ENCODE measurements at places on chromosomes 6 and 20.

DNA sequence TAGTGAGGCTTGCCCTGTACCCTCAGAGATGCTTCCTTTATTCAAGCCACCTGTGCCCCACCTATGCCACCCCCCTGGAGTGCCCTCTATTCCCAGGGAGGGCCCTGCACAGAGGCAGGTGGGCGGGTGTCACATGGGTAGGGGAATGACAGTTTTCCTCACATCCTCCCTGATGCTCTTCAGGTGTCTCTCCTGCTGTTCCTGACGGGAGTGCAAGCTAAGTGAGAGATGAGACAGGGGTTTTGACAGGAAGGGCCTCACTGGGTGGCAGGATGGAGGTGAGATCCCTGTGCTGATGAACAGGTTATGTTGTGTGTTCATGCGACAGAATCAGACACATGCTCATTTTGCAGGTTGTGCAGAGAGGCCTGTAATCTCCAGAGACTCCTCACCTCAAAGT, 164.1 kb upstream of the CHD6 start:
- no peak for DNase-seq

DNA sequence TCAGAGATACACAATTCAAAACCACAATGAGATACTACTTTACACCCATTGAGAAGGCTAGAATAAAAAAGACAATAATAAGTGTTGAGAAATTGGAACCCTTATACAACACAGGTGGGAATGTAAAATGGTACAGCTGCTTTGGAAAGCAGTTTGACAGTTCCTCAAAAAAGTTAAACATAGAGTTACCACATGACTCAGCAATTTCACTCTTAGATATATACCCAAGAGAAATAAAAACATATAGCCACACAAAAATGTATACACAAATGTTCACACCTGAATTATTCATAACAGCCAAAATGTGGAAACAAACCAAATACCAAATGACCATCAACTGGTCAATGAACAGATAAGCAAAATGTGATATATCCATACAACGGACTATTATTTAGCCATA, 161.1 kb upstream of the PLN start:
- no peak for DNase-seq

DNA sequence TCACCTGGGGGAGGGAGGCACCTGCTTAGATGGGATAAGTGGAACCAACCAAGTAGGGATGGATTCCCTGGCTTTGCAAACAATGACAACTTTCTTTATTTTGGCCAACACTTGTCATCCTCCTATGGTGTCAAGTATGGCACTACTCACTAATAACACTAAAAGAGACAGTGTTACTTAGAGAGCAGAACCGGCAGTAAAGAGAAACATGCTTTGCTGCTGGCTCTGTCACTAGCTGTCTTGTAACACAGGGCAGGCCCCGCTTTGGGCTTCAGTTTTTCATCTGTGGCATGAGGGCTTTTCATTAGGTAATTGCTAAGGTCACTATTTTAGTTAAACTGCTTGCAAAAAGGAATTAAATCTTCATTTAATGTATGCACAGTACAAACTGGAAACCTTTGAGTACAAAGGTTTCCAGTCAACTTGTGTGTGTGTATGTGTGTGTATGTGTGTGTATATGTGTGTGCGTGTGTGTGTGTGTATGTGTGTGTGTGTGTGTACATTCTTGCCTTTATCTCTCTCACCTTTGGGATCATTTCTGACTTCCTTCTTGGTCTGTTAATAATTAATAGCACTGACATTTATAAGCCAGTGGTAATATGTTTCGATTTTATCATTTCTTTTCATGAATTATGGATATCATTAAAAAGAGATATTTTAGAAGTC, 64.7 kb downstream of the BTBD3 start:
- no peak for DNase-seq

GRCh38 chr6:161274898-161275297, 1.0 kb upstream of the AGPAT4 start:
- DNase-seq, result no peak

DNA sequence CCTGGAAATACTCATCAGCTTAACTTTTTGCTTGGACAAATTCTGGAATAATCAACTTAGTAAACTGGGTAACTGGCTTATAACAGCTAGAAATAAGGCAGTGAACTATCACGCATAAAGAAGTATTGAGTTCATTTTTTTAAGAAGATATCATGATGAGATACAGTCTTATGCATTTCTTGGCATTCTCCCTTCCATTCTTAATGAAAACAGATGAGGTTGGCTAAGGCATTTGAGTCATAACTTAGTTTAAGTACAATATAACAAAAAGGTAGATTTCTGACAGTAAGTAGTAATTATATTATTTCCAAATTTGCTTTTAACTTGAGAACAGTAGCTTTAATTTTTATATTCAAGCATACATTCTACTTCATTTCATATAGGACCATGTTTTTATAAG, 56.1 kb downstream of the SAMD5 start:
- DNase-seq, result no peak

DNA sequence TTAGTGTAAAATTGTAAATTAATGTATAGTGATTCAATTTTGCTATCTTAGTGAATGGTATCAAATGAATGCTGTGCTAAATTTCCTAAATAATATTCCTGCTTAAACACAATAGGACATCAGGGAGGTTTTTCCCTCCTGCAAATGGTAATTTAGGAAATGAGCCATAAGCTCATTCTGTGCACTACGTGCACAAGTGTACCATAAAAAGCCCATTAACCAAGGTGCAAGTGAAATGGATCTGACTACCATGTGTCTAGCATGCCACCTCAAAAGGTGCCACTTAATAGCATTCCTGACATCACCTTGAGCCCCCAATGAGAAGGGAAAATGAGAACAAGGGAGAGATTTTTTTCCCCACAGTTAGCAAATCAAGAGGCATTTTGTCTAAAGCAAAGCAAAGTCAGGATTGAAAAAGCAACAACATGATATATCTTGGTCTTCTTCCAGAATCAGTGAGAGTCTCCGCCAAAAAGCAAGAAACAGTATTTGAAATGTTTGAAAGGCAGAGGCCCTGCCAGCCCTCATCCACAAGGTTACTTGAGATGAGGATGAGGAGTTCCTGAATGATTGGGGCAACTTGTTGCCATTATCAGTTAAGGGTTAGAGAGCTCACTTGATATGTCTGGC, 334.2 kb upstream of the RSPO3 start:
- no peak for DNase-seq

- DNase-seq, result no peak
Measured at GRCh38 chr6:118350881-118351430, 197.1 kb upstream of the PLN start.

GRCh38 chr6:148566664-148567350, 180.0 kb upstream of the UST start:
- no peak for DNase-seq

- DNase-seq, result no peak
Measured at GRCh38 chr6:37612475-37612874, 85.2 kb downstream of the MDGA1 start.

GRCh38 chr20:58622671-58623578, 28.2 kb upstream of the STX16 start:
- no peak for DNase-seq

GRCh38 chr6:133899556-133899955, 10.6 kb downstream of the TCF21 start:
- no peak for DNase-seq

GRCh38 chr20:57966620-57967019, 256.8 kb upstream of the PMEPA1 start:
- DNase-seq, result no peak

DNA sequence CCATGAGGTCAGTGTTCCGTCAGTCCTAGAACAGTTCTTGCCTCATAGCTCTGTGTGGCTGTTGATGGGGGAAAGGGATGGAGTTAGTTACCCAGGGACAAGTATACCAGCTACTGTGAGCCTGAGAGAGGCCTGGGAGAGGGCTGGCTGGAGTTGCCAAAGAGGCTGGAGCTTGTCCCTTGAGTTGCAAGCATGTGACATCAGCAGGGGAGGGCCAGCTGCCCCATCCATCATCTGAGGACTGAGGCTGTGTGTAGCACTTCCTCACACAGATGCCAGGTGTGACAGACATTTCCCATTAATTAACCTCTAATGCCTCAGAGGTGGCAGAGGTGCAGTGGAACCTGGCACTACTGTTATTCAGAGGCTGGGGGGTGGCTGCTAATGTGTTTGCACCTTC, 131.6 kb downstream of the PHACTR3 start:
- no peak for DNase-seq

DNA sequence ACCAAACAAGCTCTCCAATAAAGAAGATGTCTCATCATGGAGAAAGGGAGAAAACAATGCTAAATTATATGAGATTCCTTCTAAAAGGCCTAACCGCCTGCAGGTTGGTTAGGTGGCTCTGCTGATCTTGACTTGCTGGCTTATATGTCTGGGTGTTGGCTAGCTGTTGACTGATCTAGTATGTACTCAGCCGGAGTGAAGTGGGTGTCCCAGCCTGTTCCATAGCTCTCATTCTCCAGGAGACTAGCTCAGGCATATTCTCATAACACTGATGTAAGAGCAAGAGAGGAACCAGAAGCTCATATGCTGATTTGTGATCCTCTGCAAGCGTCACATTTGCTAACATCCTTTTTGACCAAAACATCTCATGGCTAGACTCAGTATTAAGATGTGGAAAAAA, 473.0 kb downstream of the BMP2 start:
- DNase-seq, result no peak

- DNase-seq, result no peak
Measured at GRCh38 chr20:48653706-48654051, 174.1 kb downstream of the PREX1 start.

DNA sequence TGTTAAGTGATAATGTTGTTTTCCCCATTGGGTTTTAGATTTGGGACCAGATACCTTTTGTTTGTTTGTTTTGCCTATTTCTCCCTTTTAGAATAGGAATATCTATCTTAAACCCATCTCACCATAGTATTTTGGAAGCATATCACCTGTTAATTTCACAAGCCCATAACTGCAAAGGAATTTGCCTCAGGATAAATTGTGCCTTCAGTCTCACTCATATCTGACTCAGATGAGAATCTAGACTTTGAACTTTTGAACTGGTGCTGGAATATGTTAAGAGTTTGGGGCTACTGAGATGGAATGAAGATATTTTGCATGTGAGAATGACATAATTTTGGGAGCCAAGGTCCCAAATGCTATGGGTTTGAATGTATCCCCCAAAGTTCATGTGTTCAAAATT, 607.4 kb downstream of the HACE1 start:
- DNase-seq, result no peak

DNA sequence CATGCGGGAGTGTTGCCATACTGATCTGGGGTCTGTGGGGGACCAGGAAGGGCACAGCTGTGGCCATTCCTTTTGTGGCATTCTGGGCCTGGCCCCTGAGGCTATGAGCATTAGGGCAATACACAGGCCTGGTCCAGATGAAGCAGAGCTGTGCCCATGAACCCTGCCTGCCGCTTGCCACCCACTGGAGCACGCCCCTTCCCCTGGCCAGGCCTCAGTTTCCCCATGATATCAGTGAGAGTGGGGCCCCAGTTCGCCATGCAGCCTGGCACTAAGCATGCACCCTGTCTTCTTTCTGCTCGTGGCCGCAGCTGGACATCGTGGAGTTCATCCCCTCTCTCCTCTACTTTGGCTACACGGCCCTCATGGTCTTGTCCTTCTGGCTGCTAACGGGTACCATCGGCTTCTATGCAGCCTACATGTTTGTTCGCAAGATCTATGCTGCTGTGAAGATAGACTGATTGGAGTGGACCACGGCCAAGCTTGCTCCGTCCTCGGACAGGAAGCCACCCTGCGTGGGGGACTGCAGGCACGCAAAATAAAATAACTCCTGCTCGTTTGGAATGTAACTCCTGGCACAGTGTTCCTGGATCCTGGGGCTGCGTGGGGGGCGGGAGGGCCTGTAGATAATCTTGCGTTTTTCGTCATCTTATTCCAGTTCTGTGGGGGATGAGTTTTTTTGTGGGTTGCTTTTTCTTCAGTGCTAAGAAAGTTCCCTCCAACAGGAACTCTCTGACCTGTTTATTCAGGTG, 42.4 kb downstream of the PLAGL2 start:
- no peak for DNase-seq

DNA sequence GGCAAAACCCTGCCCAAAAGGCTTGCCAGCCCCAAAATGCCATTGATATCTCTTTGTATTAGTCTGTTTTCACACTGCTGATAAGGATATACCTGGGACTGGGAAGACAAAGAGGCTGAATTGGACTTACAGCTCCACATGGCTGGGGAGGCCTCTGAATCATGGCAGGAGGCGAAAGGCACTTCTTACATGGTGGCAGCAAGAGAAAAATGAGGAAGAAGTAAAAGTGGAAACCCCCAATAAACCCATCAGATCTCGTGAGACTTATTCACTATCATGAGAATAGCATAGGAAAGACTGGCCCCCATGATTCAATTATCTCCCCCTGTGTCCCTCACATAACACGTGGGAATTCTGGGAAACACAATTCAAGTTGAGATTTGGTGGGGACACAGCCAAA, 28.6 kb downstream of the MBOAT1 start:
- no peak for DNase-seq

DNA sequence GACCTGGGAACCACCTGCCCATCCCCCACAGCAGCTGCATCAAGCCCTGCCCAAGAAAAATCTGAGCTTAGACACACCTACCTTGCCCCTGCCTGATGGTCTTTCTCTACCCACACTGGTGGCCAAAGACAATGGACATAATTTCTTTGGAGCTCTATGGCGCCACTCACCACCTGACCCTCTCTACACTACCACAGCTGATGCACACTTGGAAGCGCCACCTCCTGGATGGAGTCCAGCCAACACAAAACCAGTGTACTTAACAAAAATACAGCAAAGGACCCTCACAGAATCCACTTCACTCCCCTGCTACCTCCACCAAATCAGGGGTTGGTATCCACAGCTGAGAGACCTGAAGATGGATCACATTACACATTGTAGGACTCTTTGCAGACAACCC, 39.7 kb upstream of the CLVS2 start:
- DNase-seq, result no peak

- DNase-seq, result no peak
Measured at GRCh38 chr6:56795466-56796195, 152.9 kb upstream of the DST start.

DNA sequence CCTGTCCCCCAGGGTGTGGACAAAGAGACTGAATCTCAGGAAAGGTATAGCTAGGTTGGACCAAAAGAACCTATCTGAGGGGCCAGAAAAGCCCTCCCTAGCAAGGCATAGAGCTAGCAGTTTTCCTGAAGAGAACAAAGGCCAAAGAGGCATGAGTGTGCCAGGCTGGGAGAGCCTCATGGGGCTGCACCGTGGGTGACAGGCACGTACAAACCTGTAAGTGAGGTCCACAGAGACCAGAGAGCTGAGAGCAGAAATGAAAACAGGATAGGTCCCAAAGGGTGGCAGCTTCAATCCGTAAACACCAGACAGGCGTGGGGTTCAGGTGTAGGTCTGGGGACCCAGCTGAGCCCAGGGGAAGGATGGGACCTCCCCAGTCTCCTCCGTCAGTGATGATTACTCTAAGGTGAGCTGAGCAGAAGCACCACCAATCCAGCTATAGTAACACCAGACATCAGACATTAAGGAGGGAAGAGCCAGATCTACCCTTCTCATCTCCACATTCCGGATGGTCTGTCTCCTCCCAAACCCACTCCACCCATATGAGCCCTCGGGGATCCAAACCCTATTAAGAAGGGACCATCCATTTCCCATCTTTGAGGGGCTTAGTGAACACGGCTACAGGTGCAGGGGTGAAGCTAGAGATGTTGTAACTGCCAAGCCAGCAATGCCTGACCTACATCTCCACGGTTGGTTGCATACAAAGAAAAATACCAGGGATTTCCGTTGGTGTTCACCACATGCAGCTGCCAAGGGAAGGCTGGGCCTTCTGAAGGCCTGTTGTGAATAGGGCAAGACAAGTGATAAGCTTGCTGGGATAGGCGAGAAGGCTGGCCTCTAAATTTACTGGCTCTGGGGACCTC, 38.3 kb downstream of the BCL2L1 start:
- no peak for DNase-seq

- DNase-seq, result peak; percentile 43
Measured at GRCh38 chr20:2751878-2752566, 48.4 kb downstream of the CPXM1 start.
